ENCODE measurements at places on chromosomes 7 and 10.

GRCh38 chr7:49150486-49150885 lies 226.1 kb downstream of the CDC14C start:
- no peak for DNase-seq

GRCh38 chr10:62946278-62946677 lies 130.1 kb upstream of the EGR2 start:
- no peak for DNase-seq

- DNase-seq = no peak
Observed at GRCh38 chr10:35349389-35349915, 13.1 kb downstream of the CCNY start.

GRCh38 chr10:92695679-92696605 lies 6.2 kb downstream of the HHEX start:
- no peak for DNase-seq

GRCh38 chr10:130772676-130773075 lies 538.8 kb downstream of the TCERG1L start:
- no peak for DNase-seq

Data from coronary artery (tissue), 2 donors.